ENCODE measurements at places on chromosomes 1 and 21.

GRCh38 chr1:12147201-12147701 is 19.5 kb upstream of the TNFRSF1B start:
- DNase-seq: no peak

DNA sequence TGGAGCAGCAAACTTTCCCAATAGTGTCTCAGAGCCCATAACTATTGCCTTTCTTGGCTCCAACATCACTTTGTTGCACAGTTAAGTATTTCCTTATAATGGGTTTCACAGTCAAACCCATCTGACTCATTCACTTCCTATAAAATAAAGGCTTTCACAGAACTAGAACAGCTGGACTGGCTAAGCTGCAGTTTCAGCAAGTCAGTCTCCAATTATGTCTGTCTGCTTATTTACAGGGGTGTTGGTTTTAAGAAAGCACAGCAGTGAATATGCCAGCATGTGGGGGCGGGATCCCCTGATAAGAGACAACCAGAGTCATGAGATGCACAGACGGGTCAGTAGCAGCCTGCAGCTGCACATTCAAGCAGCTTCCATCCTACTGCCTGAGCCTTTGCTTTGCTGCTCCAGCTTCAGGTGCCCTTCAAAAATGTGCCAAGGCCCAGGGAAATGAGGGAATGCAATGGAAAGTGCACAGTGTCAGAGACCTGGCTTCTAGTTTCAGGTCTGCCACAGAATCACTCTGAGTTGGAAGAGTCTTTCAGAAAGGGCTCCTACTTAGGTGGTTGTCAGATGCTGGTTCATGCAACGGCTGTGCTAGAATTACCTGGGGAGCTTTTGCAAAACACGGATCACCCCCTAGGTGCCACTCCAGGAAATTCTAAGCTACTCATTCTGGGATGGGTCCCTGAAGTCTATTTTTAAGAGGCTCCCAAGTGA is 24.8 kb downstream of the RNF19B start:
- DNase-seq: no peak

DNA sequence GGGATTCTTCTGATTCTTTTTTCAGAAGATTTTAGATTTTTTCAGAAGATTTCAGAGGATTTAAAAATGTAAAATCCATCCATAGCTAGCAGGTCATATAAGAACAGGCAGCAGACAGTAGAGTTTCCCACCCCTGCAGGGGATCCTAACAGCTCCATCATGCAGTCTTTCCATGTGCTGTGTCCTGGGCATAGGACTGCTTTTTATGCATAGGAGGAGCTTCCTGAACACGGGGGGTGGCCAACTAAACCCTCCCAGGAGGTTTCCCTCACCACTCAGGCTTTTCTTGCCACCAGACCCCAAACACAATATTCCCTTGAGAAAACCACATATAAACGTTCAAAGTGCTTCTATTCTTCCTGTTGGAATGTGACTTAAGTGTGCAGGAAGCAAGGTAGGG is 90.1 kb upstream of the TNR start:
- DNase-seq: no peak

DNA sequence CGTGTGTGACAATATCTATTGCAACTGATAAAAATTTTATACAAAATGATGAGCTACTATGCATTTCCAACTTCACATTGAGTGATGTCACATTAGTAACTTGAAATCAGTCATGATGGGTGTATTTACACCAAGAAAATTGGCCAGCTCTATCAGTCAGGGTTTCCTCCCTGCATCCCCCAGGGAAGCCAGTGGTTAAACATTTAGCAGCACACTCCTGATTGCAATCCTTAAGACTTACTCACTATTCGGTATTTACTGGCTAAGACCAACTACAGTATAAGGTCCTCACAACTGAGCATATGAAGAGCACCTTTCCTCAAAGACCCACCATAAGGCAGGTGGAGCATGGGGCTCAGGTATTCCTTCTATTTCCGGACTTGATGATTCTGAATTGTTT is 41.3 kb upstream of the PTGFRN start:
- DNase-seq: no peak

DNA sequence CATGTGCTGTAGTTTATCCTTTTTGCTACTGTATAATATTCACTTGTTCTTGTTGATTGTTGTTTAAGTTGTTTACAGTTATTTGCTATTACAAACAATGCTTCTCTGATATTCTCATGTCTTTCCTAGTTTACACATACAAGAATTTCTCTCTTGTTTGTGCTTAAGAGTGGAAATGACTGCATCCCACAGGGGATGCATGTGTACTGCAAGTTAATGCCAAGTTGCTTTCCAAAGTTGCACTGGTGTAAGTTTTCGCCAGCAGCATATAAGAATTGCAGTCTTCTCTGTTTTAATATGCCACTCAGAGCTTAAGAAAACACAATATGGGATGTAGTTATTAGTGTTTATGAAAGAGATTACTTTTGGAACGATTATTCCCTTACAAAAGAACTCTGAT is 97.7 kb downstream of the NEK7 start:
- DNase-seq: no peak

- DNase-seq: no peak
These were observed 408.5 kb downstream of the PLPP3 start for GRCh38 chr1:56170784-56171320.

- DNase-seq: no peak
These were observed 72.4 kb downstream of the ABCA4 start for GRCh38 chr1:94048413-94049164.

- peak; percentile 48 for DNase-seq
These were observed 3.8 kb upstream of the MUL1 start for GRCh38 chr1:20511518-20512428.

DNA sequence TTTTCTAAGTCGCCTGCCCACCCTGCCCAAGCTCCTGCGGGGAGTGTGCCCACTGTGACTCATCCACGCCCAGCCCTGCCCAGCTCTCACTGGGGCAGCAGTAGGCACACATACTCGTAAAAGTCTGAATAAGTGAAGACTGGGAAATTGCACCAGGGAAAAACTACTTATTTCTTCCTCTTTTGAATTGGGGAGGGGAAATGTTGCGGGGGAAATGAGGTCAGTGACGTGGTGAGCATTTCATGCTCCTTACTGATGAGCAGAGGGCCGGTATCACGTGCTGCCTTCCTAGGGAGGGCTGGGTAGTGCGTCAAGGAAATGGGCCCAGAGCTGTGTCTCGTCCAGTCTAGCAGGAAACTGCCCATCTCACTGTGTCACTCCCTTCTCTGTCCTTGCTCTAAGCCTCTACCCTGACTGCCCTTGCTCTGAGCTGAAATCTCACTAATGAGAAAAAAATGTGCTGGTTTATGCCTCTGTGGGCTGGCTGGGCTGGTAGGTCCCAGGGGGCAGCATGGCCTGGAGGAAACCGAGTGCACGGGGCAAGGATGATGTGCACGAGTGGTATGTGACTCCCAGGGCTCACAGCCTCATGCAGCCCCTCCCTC is 13.5 kb upstream of the TNFRSF1B start:
- no peak for DNase-seq
